ENCODE measurements at places on chromosomes 7 and 10.

GRCh38 chr7:155791214-155791737 lies 21.0 kb downstream of the SHH start:
- DNase-seq: no peak

DNA sequence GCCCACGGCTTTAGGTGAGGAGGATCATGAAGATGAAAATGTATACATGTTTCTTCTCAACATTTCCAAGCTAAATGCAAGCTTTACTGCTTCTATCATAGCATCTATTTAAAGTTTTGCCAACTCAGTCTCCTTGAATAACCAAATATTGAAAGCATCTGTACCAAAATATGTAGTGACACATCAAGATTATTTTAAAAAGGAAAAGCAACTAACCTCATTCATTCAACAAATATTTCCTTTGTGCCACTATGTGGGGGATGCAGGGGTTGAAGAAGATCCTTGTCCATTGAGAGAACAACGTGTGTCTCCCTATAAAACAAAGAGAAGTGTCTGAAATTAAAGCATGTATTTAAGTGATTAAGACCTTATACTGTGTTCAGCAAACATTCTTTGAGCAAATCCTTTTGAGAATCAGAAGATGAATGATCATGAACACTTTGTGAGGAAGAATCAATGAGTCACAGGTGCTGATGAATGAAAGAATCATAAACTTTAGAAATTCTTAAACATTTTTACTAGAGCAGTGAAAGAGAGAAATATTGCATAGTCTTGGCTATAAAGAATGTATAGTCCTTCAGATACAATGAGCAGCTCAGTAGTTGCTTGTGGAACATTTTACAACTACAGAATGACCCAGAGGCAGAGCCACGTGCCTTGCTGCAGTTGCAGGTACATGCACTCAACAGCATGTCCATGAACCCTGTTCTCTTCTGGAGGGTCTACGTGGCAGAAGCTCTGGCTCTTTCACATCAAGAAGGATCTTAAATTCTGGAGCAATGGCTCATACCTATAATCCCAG lies 13.9 kb downstream of the TAS2R60 start:
- no peak for DNase-seq

- DNase-seq: no peak
Observed at GRCh38 chr10:115772606-115773005, 500.4 kb downstream of the GFRA1 start.

GRCh38 chr7:16078076-16078952 lies 343.0 kb downstream of the CRPPA start:
- no peak for DNase-seq

- no peak for DNase-seq
Observed at GRCh38 chr7:79820387-79820786, 314.2 kb upstream of the GNAI1 start.

DNA sequence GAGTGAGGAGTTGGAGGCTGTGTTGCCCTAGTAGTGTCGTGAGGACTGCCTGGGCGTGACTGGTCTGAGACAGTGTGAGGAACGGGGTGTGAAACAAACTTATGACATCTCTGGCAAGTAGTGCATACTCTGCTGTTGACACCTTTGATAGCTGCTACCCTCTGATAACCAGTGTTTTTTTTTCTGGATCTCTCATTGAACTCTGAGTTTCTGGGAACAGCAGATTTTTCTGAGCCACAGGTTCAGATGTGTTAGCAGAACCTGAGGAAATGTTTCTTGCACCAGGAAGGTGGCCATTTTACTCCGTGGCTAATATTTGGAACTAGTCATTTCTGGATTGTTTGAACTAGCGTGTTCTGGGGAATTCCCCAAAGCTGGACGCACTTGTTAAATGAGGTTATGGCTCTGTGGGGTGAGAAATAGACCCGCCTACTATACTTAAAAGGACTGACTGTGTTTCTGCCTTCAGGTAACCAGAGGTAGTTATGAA lies 52.9 kb downstream of the AUTS2 start:
- no peak for DNase-seq
